ENCODE measurements at places on chromosomes 12 and 14.

DNA sequence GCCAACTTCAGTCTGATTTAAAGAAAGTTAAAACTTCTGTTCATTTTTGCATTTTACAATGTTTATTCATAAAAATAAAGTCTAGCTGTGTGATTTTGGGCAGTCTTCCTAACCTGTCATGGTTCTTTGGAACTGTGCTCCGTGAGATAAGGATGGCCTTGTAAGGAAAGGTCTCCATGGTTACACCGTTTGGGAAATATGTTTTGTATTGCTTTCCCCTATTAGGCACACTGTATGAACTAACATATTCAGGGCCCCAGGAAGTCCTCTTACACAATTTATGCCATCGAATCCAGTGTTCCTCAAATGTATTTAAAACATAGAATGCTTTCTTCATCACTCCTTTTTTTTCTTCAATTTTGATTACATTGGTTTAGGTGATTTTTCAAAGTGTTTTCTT is 54.5 kb downstream of the APAF1 start:
- no peak for DNase-seq

DNA sequence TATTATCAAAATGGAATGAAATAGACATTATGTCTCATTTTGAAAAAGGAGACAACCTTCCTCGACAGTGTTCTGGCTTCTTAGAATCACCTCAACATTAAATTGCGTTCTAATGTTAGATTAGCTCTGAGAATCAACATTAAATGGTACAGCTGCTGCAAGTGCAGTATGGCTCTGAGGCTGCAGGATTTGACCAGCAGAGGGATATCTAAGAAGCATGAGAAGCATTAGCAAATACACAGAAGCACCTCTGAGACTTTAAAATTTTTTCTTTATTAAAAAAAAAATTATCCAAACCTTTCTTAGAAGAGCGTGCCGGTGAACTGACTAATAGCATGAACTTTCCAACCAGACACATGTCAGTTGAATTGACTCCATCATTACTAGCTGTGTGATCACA is 253.4 kb upstream of the LRIG3 start:
- no peak for DNase-seq

GRCh38 chr14:89504602-89505313 is 87.7 kb upstream of the FOXN3 start:
- DNase-seq: no peak

- DNase-seq: no peak
These were observed 91.7 kb downstream of the STXBP6 start for GRCh38 chr14:24958271-24958670.

GRCh38 chr14:49982082-49982481 is 89.2 kb downstream of the ARF6 start:
- no peak for DNase-seq

DNA sequence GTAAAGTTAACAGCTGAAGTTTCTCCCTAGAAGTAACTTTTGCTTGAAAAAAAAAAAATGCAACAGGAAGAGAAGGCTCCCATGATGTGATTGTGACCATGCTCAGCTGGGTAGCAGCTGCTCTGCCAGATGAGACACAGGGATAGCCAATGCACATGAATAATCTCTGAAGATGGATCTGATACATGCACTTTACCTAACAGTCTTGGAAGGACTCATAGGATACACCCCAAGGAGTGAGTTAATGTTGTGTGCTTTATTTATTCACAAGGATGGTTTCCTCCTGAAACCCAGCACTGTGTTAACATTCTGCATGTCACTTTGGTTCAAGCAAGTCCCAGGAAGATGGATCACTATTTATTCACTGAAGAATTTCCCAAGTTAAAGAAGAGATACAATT is 46.5 kb downstream of the NDUFA12 start:
- DNase-seq: no peak
